ENCODE measurements at places on chromosomes 7 and 10.

- DNase-seq: no peak
Observed at GRCh38 chr10:31347705-31348104, 28.7 kb downstream of the ZEB1 start.

DNA sequence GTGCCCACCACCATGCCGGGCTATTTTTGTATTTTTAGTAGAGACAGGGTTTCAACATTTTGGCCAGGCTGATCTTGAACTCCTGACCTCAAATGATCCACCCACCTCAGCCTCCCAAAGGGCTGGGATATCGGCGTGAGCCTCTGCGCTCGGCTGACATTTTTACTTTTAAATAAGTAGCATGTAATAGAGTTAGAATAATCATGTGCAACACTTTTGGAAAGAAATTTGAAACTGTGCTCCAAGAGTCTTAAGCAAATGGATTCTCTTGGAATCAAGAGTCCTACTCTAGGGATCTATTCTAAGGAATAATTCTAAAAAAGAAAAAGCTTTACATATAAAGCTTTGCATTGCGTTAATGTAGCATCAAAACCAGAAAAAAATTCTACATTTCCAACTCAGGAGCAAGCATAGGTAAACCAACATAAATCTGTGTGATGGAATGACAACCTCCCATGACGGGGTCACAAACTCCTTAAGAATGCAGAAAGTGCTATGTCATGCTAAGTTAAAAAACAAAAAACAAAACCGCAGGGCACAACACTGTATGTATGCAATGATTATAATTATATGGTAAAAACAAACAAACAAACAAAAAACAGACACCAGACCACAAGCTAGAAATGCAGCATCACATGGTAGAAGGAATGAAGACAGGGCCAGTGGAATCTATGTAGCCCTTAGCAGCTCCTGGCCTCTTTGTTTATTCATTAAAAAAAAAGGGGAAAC, 98.7 kb downstream of the RNF216 start:
- no peak for DNase-seq

- DNase-seq: no peak
Observed at GRCh38 chr10:132476146-132477065, 61.2 kb upstream of the INPP5A start.

DNA sequence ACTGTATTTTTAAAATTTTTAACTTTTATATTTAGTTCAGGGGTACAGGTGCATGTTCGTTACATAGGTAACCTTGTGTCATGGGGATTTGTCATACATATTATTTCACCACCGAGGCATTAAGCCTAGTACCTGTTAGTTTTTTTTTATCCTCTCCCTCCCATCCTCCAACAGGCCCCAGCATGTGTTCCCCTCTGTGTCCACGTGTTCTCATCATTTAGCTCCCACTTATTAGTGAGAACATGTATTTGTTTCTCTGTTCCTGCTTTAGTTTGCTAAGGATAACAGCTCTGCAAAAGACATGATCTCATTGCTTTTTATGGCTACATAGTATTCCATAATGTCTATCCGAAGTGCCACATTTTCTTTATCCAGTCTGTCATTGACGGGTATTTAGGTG, 22.4 kb upstream of the ITGA8 start:
- no peak for DNase-seq

DNA sequence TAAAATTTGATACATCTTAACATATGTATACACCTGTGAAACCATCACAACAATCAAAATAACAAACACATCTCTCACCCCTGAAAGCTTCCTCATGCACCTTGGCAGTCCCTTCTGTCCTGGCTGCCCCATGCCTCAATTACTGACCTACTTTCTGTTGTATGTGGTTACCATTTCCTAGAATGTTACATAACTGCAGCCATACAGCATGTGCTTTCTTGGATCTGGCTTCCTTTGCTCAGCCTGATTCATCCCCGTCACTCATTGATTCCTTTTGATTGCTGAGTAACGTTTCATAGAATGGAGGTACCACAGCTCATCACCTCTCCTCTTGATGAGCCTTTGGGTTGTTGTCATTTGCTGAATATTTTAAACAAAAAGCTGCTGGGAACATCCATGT, 165.3 kb downstream of the CELF2 start:
- DNase-seq: no peak

- DNase-seq: no peak
Observed at GRCh38 chr7:152137476-152138025, 112.1 kb downstream of the GALNT11 start.

DNA sequence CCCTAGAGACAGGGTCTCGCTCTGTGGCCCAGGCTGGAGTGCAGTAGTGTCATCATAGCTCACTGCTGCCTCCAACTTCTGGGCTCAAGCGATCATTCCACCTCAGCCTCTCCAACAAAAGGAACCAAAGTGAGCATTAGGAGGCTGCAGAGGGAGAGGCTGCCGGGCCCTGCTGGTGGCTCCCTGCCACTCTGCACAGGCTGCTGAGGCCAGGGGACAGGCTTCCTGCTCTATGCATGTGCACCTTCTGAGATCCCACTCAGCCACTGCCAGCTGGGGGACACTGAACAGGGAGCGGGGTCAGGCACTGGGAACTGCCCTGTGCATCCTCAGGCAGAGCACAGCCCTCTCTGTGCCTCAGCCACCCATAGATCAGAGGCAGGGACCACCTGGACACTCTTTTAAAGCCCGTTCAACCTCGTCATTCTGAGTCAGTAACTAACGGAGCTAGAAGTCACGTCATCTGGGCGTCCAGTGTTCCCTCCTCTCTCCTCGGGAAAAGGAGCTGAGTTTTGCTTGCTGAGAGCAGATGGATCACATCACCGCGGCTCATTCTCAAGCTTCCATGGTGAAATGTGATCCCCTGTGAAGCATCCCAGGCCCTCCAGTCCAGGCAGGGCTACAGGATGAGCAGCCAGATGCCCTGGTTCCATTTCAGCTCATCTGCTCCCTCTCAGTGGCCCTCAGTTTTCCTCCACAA, 109.6 kb downstream of the MYL10 start:
- no peak for DNase-seq

DNA sequence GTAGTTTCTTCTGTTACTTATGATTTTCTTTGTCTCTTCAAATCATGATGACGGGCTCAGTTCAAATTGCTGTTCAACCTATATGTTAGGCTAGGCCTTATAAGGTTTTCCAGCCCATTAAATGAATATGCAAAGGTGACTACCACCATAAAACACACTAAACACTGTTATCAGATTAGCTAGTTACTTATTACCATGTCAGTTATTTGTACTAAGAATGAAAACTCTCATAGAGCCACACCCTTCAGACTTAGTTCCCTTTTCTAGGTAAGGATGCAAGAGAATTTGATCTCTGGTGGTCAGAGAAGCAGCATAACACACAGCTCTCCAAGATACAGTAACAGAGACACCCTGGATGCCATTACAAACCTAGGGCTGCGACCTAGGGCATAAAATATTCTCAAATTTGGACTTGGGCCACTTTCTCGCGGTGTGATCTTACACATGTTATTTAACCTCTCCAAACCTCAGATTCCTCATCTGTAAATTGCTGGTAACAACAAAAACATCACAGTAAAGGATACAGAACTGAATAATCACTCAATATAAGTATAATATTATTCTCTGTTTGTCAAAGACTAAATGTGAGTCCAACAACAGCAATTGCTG, 35.6 kb downstream of the ANKMY2 start:
- no peak for DNase-seq

DNA sequence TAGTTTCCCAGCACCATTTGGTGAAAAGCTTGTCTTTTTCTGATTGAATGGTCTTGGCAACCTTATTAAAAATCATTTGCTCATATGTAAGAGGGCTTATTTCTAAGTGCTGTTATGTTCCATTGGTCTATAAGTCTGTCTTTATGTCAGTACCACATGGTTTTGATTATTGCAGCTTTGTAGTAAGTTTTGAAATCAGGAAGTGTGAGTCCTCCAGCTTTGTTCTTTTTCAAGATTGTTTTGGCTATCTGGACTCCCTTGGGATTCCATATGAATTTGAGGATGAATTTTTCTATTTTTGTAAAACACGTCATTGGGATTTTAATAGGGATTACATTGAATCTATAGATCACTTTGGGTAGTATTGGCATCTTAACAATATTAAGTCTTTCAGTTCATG, 5.4 kb downstream of the KIF11 start:
- DNase-seq: no peak

GRCh38 chr7:87984088-87984487, 50.0 kb downstream of the ADAM22 start:
- no peak for DNase-seq
